SK-N-SH treated with all-trans-retinoic acid at 6 μM for 48 hours (cell line): ENCODE measurements at places on chromosomes 5 and 9.

- no peak for ATAC-seq
Observed at GRCh38 chr5:133643365-133643764, 31.0 kb upstream of the FSTL4 start.

DNA sequence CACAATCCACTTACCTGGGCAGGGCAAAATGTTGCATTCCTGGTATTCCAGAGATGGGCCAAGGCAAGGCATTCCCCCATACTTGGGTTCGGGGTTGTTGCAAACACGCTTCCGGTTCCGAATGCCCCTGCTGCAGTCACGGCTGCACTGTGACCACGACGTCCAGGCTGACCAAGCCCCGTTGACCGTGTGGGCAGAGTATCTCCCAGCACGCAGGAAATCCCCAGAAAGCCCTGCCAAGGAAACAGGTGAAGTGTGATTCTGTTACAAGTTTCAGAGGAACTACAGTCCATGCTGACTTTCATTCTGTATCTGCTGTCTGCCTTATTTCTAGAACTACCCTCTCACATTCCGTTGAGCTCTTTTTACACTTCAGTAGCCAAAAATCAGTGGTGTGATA, 483.0 kb downstream of the SEMA5A start:
- no peak for ATAC-seq

- peak; percentile 50 for ATAC-seq
Observed at GRCh38 chr9:708182-708550, 133.3 kb upstream of the DMRT1 start.

DNA sequence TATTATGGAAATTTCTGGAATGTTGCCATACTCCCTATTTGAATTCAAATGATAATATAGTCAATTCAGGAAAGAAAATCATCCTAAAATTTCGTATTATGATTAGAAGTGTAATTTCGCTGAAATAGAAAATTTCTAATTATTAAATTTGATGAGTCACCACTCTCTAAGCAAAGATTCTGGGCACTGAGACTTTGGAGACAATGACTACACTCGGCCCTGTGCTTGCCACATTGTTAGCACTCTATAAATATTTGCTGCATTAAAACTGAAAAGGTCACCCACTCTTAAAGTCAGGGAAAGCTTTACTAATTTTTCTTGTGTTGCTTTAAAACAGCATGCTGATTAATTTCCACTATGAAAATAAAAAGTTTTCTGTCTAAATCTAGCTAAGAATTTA, 240.3 kb downstream of the TLE4 start:
- ATAC-seq: no peak

DNA sequence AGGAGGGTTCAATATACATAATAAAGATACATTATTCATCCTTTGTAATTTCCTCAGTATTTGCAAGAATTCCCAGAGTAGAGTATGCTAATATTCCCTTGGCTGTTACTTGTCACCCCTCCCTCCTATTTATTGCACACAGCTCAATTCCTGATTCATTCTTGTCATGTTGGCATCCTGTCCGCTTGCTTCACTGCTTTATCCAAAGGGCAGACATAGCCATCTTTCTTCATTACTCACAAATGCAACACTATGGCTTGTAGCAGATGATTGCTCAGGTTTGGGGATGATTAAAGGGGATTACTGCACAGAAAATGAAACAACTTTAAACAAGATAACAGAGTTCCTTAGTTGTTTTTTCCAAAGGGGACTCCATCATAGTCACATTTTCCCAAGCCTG, 1.2 kb upstream of the IL33 start:
- ATAC-seq: no peak

DNA sequence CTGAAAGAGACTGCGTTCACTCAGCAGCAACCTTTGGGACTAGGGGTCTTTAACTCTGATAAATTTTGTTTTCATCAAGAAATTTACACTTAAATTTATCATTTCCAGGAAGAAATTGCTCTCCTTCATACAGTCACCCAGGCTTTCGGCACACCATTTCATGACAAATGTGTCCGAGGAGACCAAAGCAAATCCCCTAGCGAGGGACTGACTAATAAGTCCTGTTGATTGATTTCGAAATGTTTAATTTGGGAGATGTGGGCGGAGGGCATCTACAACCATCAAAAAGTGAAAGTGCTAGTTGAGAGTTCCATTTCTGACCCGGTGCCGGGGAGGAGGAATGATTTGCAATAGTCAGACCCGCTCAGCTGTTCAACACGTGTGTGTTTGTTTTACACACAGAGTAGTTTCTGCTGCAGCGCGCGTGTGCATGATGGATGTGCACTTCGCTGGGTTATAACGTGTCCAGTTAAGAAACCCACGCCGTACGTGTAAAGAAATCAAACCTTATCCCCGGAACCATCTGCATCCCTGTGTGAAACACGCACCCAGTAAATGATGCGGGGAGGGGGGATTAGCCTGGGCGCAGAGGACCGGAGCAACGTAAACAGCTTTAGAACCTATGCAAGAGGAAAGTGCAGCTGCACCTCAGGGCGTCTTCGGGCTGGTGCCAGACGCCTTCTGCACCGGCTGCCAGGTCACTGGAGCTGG, 845 bp upstream of the NR4A3 start:
- peak; percentile 15 for ATAC-seq

- no peak for ATAC-seq
Observed at GRCh38 chr5:105238561-105238960, 1676.0 kb upstream of the NUDT12 start.

GRCh38 chr5:177526191-177526590, 9.4 kb upstream of the DDX41 start:
- no peak for ATAC-seq

GRCh38 chr5:14174230-14174636, 31.1 kb downstream of the TRIO start:
- ATAC-seq: peak; percentile 10

DNA sequence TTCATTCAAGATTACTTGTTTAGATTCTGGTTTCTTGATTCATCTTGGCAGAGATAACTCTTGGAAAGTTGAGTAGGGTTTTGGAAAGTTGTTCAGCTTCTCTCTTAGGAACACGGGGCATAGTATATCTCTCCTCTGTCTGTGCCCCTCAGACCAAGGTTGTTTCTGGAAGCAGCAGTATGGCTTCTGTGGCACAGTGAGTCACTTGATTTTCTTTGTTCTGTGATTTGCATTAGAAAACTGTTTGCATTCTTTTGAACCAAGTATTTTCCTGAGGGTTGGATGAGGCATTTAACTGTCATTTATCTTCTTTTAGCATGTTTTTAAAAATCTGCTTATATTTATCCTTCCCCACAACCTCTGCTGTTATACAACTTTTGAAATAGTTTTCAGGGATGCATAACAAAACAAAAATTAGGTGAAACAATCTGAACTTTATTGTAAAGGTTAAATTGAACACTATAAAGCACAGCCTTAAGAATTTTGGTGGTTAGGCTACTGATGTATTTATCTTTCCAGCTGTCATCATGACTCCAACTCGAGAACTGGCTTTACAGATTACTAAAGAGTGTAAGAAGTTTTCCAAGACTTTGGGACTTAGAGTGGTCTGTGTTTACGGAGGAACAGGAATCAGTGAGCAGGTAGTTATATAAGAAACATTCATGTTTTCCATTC, 26.5 kb downstream of the DDX46 start:
- no peak; the same call in 2 of the 3 replicates for ATAC-seq

DNA sequence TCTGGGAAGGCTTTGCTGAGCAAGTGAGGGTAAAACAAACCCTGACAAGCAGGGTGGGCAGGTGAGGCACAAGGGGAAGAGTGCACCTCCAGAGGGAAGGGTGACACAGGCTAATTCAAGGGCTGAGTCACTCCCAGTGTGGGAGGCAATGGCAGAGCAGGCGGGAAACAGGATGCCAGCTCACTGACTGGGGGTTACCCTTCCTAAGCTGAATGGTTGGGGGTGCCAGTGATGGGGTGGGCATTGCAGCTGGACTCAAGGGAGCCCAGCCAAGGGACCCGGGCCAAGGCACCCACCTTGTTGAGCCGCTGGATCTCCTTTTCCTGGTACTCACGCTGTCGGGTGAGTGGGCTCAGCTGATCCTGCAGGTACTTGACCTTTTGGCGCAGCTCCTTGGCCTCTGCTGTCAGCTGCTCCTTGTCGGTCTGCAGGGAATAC, 18.4 kb downstream of the GPX3 start:
- ATAC-seq: peak; percentile 37

DNA sequence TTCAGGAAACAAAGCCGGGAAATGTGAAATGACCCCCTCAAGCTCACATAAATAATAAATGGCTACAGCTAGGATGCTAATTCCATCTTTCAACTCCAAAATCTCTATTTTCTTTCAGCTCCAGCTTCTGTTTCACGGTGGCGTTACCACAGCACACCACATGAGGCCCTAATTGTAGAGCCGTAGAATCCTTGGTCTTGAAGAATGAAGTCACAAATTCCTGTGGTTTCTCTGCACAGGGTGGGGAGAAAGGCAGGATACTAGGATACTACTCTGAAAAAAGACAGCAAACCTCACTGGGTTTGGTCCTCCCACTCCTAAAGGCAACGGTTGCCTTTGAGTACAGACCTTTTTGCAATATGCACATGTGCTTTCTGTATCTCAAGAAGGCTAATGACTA, 13.9 kb upstream of the RARS1 start:
- ATAC-seq: peak; percentile 100

- ATAC-seq: no peak
Observed at GRCh38 chr9:105144841-105145240, 99.6 kb upstream of the SLC44A1 start.

DNA sequence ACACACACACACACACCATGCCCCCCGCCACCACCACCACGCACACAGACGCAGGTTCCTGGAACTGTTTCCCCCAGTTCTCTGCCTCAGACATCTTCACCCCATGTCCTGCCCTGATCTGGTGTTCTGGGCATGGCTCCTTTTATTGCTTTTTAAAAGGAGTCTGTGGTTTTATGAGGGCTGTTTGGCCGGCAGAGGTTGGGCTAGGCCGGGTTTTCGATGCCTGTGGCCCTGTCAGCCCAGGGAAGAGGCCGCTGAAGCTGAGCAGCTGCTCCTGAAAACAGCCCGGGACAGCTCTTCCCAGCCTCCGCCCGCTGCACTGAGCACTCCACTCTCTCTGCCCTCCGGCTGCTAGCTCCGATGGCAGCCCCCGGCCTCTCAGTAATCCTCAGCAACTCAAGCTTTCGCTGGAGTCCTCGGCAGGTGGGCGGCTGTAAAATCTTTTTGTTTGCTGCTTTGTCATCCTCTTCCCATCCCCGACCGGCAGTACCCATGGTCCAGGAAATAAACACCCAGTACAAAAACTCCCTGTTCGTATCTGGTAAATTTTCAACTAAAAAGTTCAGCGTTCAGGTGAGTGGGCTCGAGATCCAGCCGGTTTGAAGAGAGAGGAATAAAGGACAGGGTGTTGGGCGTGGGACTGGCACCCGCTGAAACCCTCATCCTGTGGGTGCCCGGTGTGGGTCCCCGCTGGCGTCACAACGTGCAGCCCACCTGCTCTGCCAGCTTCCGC, 103.0 kb upstream of the ERCC6L2 start:
- no peak for ATAC-seq

GRCh38 chr9:19620326-19620725, 168.5 kb downstream of the SLC24A2 start:
- ATAC-seq: no peak

DNA sequence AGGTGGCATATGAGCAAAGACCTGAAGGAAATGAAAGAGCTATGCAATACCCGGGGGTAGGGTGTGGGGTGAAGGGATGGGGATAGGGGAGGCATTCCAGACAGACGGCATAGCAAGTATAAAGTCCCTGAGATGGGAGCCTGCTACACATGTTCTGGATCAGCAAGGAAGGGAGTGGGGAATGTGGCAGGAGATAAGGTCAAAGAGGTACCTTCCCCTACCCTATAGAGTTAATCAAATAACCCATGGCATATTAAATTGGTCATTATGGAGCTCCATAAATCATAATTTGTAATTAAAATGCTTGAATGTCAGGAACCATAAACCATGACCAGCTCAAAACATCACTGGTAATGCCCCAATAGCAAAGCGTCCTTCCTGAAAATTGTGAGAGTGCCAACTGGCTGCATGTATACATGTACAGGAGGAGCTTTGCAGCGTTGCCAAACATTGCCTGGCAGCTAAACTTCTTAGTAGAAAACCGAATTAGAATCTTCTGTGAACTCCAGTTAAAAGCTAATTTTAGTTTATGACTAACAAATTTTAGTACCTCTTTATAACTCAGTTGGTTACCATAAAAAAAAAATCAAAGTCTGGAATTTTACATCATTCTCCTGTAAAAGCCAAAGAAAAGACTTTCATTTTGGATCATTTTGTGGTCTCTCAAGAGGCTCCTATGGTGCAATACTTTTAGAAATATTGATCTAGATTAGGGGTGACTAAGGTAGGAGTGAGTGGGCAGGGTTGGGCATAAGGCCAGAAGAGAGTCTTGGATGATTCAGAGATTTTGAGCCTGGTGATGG, 4.7 kb downstream of the DNAI1 start:
- peak; percentile 76 for ATAC-seq

GRCh38 chr9:129149442-129149841, 28.6 kb downstream of the IER5L start:
- no peak for ATAC-seq

DNA sequence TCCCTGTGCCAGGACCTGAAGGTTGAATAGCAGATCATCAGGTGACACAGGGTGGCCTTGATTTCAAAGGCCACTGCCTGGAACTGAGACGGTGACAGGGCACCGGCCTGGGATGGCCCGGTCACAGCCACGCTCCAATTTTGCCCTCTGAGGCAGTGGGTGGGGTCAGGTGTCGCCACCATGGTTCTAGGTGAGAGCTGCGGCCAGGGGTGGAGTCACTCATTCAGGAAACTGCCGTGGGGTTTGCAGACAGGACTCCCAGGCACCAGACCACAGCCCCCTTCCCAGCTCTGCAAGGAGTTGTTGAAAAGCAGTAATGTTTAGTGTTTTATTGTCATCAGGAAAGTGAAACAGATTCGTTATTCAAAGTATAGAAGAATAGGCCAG, 17.3 kb upstream of the RNU6ATAC start:
- ATAC-seq: no peak

- ATAC-seq: no peak
Observed at GRCh38 chr5:138354387-138354786, 1.9 kb downstream of the KDM3B start.

DNA sequence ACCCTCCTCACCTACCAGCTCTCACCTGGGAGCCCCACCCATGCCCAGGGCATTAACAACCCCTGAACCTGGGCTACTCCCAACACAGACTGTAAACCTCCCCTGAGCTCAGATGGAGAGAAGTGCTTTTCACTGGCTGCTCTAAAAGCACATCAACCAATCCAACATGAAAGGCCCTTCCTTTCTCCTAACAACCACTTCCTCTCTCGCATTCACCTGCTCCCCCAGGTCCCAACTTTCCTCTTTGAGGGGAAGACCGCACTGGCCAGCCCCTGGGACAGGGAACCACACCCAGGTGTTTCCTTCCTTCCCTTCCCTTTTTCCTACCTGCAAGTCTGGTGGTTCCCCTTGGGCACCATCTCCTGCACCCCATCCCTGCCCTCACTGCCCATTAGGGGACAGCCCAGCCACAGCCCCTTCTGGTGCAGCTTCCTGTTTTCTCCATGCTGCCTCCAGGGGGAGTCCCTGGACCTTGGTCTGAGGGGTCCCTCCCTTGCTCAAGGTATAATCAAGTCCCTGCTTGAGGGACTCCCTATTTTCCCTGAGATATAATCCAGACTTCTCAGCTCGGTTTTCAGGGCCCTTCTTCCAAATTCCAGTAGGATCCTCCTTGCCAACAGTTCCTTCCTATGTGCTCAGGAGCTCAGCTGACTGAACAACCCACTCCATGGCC, 30.5 kb upstream of the DAB2IP start:
- peak; percentile 88 for ATAC-seq

GRCh38 chr9:126623667-126624478, 10.1 kb downstream of the LMX1B start:
- peak; percentile 10; the same call in 1 of the 3 replicates for ATAC-seq

- no peak for ATAC-seq
Observed at GRCh38 chr5:74974451-74975091, 77.8 kb downstream of the GCNT4 start.
